A549 treated with AZD2906 at 1 μM for 4 hours (cell line): ENCODE measurements at places on chromosomes 5 and 9. TPM values are rescaled to one million over a fixed set of nuclear protein-coding genes. Genes with fewer than 3 reads are reported as not detected.

ZNF454 gene
- not detected in 5 replicates for total RNA-seq

TEX10 gene
- 21.4 to 26.1 TPM (median 22.9 TPM) in 5 replicates for total RNA-seq

PCDHB16 gene
- total RNA-seq, result 0.02 to 0.13 TPM (median 0.06 TPM) in 5 replicates

NR2F1 gene
- 4.1 to 5.2 TPM (median 4.7 TPM) in 5 replicates for total RNA-seq

IL4 gene
- not detected in 5 replicates for total RNA-seq

SEPTIN8 gene
- total RNA-seq, result 17.8 to 21.9 TPM (median 19.3 TPM) in 5 replicates

WNT8A gene
- not detected in 5 replicates for total RNA-seq

LCN9 gene
- total RNA-seq, result not detected in 5 replicates

C9 gene
- total RNA-seq, result not detected in 5 replicates

PCDHA9 gene
- 0.01 TPM in 2 of 5 replicates, not detected in the others for total RNA-seq

PRDM9 gene
- 0.02 TPM in 1 of 5 replicates, not detected in the others for total RNA-seq

PGM5 gene
- not detected in 5 replicates for total RNA-seq

SLC4A9 gene
- 0.02 to 0.03 TPM in 2 of 5 replicates, not detected in the others for total RNA-seq

PDE4D gene
- total RNA-seq, result 38.9 to 53.7 TPM (median 51.9 TPM) in 5 replicates

THOC3 gene
- 55.9 to 62.9 TPM (median 60.0 TPM) in 5 replicates for total RNA-seq

IFNA21 gene
- not detected in 5 replicates for total RNA-seq

IL9 gene
- total RNA-seq, result not detected in 5 replicates

ZNF474 gene
- 0.07 to 0.22 TPM (median 0.21 TPM) in 5 replicates for total RNA-seq

SPINK5 gene
- not detected in 5 replicates for total RNA-seq

CYLC2 gene
- total RNA-seq, result not detected in 5 replicates

EPB41L4B gene
- 26.1 to 29.4 TPM (median 26.8 TPM) in 5 replicates for total RNA-seq

OR1Q1 gene
- 0.07 TPM in 1 of 5 replicates, not detected in the others for total RNA-seq

ELOVL7 gene
- 9.2 to 12.6 TPM (median 11.2 TPM) in 5 replicates for total RNA-seq

GPX3 gene
- 17.4 to 21.2 TPM (median 18.2 TPM) in 5 replicates for total RNA-seq

N4BP3 gene
- total RNA-seq, result 0.77 to 1.1 TPM (median 1.0 TPM) in 5 replicates

CTXN3 gene
- total RNA-seq, result not detected in 5 replicates

TMEM171 gene
- total RNA-seq, result 4.0 to 5.8 TPM (median 4.7 TPM) in 5 replicates

CDX1 gene
- 0.06 to 0.07 TPM in 2 of 5 replicates, not detected in the others for total RNA-seq

PCA3 gene
- total RNA-seq, result not detected in 5 replicates

PFN3 gene
- total RNA-seq, result not detected in 5 replicates

SLC1A3 gene
- 0.03 to 0.21 TPM (median 0.07 TPM) in 5 replicates for total RNA-seq
